Large intestine (tissue), 12 donors: ENCODE measurements at places on chromosomes 6 and 20.

DNA sequence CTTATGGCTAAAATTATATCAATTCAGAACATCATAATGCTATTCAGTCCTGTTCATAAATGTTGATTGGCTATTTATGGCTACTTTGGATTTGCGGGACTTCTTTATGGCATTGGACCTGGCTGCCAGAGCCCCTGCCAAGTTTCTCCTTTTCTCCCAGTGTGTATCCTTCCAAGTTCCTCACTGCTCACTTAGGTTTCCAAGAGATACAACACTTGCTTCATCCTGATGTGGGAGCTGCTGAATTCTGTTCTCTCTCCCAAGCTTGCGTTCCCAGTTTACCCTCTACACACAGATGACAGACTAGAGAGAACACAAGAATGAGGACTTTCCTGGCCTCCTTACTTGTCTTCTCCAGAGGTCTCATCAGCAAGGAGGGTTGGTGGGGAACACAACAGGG, 18.4 kb upstream of the DAAM2 start:
- H3K27ac ChIP-seq: no peak overlapping the region
- no peak for DNase-seq
- H3K4me1 ChIP-seq: no peaks in the 10 kb centered on the region
- H3K36me3 ChIP-seq: no peaks in the 10 kb centered on the region
- H3K4me3 ChIP-seq: no peak overlapping the region
- H3K27me3 ChIP-seq: peaks cover 2% of the 10 kb centered on the region

- DNase-seq: no peak
- H3K36me3 ChIP-seq: no peaks in the 10 kb centered on the region
- H3K4me1 ChIP-seq: no peaks in the 10 kb centered on the region
Measured at GRCh38 chr6:154602708-154603107, 92.2 kb upstream of the CNKSR3 start.

DNA sequence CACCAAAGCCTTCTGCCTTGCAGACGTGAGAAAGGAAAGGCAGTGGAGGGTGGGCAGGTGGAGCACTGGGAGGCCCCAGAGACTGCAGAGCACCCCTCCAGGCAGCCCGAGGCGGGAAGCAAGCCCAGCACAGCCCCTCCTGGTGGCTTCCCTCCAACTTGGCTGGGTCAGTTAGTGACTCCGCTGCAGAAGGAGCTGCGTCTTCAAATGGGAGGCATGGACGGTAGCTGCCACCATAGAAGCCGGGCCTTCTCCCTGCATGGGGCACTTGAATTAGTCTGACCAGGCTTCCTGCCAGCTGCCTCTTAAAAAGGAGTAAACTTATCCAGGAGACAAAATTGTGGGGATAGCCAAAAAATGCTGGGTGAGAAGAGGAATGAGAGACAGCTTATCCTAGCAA, 88.0 kb upstream of the RPS6KA2 start:
- no peaks in the 10 kb centered on the region for H3K4me1 ChIP-seq
- no peaks in the 10 kb centered on the region for H3K36me3 ChIP-seq
- no peak for DNase-seq
- H3K4me3 ChIP-seq: no peak overlapping the region
- H3K27me3 ChIP-seq: no peaks in the 10 kb centered on the region

DNA sequence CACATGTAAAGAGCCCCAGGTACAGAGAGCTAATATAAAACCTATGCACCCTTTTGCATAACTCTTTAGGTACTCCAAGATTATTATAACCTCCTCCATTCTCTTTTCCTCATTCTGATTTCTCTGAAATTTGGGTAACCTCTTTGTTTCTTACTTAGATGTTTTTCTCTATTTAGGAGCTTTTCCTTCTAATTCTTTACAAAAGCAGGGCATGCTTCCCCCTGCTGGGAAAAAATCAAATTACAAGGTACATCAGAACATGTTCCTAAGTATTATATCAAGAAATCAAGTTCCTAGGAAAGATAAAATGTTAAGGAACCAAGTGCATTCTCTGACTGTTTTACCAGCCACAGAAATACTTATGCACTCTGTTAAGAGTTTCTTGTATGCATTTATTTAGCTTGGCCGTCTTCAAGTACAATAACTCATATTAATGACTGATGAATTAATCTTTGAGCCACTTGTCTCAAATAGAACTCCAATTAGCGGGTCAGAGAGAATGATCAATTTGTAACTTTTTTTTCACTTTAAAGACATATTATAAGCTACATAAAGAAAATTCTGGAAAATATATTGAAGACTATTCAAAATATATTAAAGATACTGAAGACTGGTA, 2.1 kb downstream of the KHDRBS2 start:
- H3K27me3 ChIP-seq: no peaks in the 10 kb centered on the region
- peak overlapping the region; percentile 73 for H3K4me3 ChIP-seq
- peak overlapping the region; percentile 74 for H3K27ac ChIP-seq
- peaks cover 8% of the 10 kb centered on the region for H3K4me1 ChIP-seq
- H3K36me3 ChIP-seq: no peaks in the 10 kb centered on the region

GRCh38 chr20:38386004-38386403, 39.7 kb downstream of the LBP start:
- H3K4me3 ChIP-seq: no peak overlapping the region
- DNase-seq: no peak
- H3K36me3 ChIP-seq: no peaks in the 10 kb centered on the region
- no peak overlapping the region for H3K27ac ChIP-seq

- no peak for DNase-seq
- no peaks in the 10 kb centered on the region for H3K27me3 ChIP-seq
- no peak overlapping the region for H3K27ac ChIP-seq
Measured at GRCh38 chr6:41943456-41943855, 1.8 kb upstream of the CCND3 start.

DNA sequence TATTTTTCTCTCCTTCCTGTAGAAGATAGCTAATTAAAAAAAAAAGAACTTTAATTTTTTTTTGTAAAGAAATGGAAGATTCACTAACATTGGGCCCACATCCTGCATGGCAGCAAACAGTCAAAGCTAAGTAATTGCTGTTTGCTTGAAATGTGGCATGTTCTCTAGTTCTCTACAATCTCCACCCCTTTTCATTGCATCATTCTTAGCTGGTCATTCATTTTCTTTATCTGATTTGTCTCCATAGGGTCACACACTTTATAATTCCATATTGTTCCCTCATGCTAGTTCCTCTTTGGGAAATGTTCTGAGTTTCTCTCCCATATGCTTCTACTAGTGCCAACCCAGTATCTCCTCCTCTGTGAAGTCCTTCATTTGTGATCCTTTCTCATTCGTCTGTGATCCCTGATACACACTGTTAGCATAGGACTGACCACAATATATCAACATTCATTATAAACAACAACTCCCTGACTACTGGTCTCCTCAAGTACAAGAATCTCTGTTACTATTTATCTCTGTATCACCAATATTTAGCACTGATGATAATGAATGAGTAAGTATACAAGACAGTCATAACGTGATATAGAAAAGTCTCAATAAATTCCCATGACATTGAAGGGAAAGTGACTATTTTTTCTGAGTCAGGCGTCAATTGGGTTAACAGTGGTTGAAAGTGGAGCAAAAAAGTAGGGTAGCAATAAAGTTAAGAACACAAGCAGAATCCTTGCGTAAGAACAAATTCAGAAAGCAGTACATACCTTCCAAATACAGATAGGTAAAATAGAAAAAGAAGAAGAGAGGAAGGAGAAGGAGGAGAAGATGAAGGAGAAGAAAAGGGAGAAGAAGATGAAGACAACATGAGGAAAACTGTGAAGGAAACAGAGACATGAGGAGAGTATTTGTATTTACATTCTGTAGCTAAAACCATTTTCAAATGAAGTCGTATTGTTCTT, 33.2 kb upstream of the MYB start:
- no peak overlapping the region for H3K4me3 ChIP-seq
- no peak for DNase-seq
- no peaks in the 10 kb centered on the region for H3K36me3 ChIP-seq
- no peaks in the 10 kb centered on the region for H3K27me3 ChIP-seq
- H3K4me1 ChIP-seq: no peaks in the 10 kb centered on the region
- H3K27ac ChIP-seq: no peak overlapping the region

- no peaks in the 10 kb centered on the region for H3K4me1 ChIP-seq
- no peaks in the 10 kb centered on the region for H3K27me3 ChIP-seq
- no peaks in the 10 kb centered on the region for H3K36me3 ChIP-seq
- no peak overlapping the region for H3K4me3 ChIP-seq
Measured at GRCh38 chr6:92617721-92618120, 801.6 kb downstream of the EPHA7 start.

DNA sequence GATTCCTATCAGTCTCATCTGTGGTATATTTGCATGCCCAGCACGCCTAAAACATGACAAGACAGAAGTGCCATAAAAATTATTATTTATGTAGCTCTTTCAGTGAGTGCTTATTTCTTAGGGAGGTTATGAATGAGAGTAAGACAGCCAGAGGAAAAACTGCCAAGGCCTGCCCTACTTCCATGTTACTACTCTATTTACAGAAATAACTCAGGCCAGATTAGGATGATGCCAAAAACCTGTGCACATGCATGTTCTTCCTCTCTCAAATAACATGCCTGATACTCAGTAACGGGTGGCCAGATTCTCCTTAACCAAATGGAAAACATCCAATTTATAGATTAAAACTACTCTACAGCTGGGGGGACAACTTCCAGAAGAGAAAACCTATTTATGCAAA, 45.7 kb downstream of the ILRUN start:
- H3K27me3 ChIP-seq: no peaks in the 10 kb centered on the region
- no peak for DNase-seq

DNA sequence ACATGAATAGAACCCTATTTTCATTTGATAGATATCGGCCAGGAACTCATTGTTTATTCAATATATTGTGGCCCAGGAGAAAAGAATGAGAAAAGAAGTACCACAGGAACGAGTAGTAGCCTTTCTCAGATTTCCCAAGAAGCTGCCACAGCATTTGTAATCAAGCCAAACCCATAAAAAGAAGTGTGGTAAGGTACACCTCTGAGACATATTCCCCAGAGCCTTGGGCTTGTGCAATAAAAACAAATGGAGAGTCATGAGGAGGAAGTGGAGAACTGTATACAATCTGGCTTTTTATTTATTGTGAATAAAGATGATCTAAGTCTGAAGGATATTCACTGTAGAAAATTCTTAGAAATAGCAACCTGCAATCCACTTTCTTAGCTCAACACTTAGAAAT, 36.7 kb downstream of the KIF6 start:
- no peaks in the 10 kb centered on the region for H3K27me3 ChIP-seq
- no peaks in the 10 kb centered on the region for H3K36me3 ChIP-seq
- H3K4me3 ChIP-seq: no peak overlapping the region
- DNase-seq: no peak
- no peak overlapping the region for H3K27ac ChIP-seq
- H3K4me1 ChIP-seq: no peaks in the 10 kb centered on the region

GRCh38 chr6:37321101-37321500, 32.7 kb upstream of the RNF8 start:
- no peak overlapping the region for H3K27ac ChIP-seq
- peaks cover 12% of the 10 kb centered on the region for H3K4me1 ChIP-seq
- H3K27me3 ChIP-seq: no peaks in the 10 kb centered on the region
- H3K36me3 ChIP-seq: peaks cover 41% of the 10 kb centered on the region
- DNase-seq: no peak
- no peak overlapping the region for H3K4me3 ChIP-seq

DNA sequence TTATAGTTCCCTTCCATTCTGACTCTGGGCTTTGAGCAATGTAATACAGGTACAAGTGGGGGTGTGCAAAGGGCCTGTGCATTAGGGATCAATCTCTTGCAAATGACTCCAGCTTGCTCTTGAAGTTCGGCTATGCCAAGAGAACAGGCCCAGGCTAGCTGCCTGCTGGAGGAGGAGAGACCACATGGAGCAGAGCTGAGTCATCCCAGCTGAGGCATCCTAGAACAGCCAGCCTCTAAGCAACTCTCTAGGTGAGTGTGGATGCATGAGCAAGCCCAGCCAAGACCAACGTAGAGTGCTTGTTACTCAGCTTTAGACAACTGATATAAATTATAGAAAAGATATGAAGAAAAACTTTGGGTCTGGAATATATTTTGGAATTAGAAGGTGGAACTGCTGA, 47.6 kb upstream of the RBM24 start:
- H3K4me3 ChIP-seq: no peak overlapping the region
- no peaks in the 10 kb centered on the region for H3K36me3 ChIP-seq
- H3K4me1 ChIP-seq: no peaks in the 10 kb centered on the region
- H3K27ac ChIP-seq: no peak overlapping the region
- H3K27me3 ChIP-seq: no peaks in the 10 kb centered on the region

- H3K27me3 ChIP-seq: no peaks in the 10 kb centered on the region
- DNase-seq: peak; percentile 38
- peaks cover 57% of the 10 kb centered on the region for H3K4me1 ChIP-seq
- H3K27ac ChIP-seq: peak overlapping the region; percentile 34
Measured at GRCh38 chr6:2979819-2980464, 8.6 kb upstream of the SERPINB6 start.

DNA sequence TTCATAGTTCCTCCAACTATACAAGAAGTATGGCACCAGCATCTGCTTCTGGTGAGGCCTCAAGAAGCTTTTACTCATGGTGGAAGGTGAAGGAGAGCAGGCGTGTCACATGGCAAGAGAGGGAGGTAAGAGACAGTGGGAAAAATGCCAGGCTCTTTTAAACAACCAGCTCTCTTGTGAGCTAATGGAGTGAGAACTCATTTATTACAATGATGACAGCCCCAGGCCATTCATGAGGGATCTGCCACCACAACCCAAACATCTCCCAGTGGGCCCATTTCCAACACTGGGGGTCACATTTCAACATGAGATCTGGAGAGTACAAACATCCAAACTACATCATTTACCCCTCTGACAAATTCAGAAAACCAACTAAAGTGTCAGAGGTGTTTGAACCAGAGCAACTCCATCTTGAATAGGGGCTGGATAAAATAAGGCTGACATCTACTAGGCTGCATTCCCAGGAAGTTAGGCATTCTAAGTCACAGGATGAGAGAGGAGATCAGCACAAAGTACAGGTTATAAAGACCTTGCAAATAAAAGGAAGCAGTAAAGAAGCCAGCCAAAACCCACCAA, 2.2 kb upstream of the UBD start:
- no peak overlapping the region for H3K27ac ChIP-seq
- H3K27me3 ChIP-seq: peaks cover 5% of the 10 kb centered on the region
- H3K4me3 ChIP-seq: no peak overlapping the region
- no peaks in the 10 kb centered on the region for H3K4me1 ChIP-seq

DNA sequence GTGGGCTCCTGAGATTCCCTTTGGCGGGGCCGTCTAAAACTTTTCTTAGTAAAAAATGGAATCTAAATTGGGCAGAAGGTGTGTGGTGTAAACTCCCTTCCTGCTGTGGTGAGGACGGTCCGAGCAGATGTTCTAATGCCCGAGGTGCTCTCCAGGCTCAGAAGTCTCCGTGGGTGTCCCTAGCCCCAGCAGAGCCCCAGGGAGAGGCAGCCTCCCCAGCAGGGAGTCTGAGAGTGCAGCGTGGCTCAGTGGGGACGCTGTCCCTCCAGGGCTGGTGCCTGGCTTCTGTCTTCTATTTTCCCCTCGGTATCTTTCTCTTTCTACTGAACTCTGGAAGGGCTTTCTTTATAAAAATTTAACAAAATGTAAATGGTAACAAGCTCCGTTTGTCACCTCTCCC, 208.2 kb downstream of the SMOC2 start:
- H3K27me3 ChIP-seq: peaks cover 22% of the 10 kb centered on the region
- no peak overlapping the region for H3K27ac ChIP-seq
- no peak overlapping the region for H3K4me3 ChIP-seq
- DNase-seq: no peak
- H3K4me1 ChIP-seq: no peaks in the 10 kb centered on the region
